ENCODE measurements at places on chromosomes 13 and 19.

DNA sequence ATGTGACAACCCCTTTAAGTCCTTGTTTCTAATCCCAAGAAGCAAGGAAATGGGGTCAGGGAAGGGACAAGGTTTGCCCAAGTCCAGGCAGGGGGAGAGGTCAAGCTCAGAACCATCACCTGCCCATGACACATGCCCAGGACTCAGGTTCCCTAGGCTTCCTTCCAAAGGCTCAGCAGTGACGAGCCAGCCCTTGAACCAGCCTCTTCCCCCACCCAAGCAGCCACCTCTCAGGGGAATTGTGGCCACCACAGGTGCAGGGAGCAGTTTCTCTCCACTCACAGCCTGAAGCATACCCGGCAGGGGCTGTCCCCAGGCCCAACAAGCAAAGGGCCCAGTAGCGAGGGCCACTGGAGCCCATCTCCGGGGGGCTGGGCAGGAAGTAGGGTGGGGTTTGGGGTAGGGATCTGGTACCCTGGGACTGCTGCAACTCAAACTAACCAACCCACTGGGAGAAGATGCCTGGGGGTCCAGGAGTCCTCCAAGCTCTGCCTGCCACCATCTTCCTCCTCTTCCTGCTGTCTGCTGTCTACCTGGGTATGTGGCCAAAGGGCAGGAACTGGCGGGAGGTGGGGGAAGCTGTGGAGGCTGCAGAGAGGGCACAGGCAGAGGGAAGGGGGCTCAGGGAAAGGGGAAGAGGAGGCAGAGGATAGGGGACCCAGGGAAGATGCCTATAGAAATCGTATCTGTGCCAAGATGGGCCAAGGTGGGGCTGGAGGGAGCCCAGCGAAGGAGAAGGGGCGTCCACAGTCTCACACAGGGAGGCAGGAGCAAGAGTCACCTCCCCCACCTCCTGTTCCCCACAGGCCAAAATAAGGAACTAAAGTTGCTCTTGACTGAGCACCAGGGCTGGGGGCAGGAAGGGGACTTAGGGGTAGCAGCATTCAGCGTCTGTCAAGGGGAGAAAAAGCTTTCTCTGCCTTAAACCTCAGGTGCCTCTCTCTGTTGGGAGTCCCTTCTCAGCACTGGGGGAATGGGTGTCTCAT, at the start of gene CD79A:
CD79A (plus strand) TSS at position 433 of the 986 bp plus-strand sequence; CDS start at position 459, 26 bp downstream.
- DNase-seq = no peak

DNA sequence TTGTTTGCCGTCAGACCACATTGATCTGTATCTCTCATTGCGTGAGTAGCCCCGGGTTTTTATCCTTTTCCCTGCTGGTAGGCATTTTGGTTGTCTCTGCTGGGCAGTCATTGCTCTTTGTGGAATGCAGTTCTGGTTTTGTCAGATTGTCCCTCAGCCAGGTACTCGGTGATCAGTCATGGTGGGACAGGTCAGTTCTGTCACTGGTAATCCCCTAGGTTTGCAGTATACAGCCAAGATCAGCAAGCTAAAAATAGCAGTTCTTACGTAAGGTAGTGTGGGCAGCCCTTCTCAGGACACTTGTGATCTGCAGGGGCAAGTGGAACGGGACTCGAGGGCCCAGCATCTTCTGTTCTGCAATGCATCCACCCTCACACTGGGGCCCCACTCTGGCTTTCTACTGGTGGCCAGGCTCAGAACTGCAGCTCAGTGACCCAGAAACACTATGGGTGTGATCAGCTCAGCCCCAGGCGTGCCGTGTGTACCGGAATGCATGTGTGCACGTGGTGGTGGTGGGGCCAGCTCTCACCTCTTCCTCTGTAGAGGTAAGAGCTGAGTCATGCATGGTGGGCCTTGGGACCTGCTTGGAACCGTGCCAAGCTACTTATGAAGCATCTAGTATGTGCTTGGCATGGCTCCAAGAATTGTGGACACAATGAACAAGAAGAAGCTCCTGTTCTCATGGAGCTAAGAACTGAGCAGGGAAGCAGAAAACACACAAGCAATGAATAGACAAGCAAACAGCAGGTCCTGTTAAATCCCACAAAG, 6.3 kb downstream of the PLEKHF1 start:
- peak; percentile 76 for DNase-seq

- DNase-seq = no peak
These were observed 71.3 kb downstream of the PTPRS start for GRCh38 chr19:5269279-5269678.

DNA sequence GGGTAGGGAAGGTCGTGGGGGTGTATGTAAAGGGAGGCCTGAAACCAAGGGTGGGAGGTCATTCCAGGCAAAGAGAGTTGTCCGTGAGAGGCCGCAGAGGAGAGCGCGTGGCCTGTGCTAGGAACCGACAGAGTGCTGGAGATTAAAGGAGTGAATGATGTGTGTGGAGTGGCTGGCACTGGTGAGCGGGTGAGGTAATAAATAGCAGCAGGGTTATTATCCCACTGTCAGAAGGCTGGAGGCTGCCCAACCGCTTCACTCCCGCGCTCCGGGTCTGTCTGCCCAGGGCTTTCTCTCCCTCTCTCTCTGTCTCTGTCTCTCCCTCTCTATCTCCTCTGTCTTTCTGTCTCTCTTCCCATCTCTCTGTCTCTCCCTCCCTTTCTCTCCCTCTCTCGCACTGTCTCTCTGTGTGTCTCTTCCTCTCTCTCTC, 17.4 kb downstream of the ZNF579 start:
- no peak for DNase-seq

DNA sequence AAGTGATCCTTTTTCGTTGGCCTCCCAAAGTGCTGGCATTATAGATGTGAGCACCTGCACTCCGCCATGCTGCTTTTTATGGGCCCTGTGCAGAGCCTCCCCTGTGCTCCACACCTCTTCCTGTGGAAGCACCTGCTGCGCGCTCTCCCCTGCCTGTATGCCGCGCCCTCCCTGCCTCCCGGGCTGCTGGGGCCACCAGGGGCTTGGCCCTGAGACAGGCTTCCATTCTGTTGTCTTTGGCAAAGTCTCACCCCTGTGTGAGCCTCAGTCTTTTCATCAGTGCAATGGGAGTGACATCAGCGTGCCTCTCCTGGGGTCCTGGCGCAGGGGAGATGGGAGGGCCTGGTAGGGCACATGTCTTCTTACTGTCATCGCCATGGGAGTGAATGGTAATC, 1.3 kb downstream of the FAM174C start:
- DNase-seq = no peak

DNA sequence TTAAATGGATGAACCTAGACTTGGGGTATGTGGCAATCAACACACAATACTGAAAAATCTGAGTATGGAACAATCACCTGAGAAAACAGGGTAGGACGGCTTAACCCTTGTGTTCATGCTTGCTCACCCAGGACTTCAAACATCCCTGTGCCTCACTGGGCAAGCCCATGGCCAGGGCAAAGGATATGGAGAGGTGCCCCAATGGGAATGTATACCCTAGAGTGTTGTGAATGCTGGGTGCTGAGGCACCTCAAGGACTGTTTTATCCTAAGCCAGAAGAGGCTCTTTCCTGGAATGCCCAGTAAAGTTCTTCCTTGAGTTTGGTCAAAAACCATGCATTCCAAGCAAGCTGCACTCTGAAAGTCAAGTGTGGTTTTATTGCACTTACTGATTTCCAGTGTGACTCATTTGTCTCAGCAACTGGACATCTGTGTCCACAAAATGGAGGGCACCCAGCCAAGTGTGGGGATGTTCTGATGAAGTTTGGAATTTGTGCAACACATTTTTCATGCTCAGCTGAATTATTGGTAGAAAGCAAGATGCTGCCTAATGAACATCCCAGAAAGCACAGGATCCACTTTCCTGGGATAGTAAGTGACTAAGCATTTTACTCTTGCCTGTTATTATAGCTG, 531.3 kb downstream of the RFC3 start:
- no peak for DNase-seq

GRCh38 chr19:6534451-6535093, 3.7 kb downstream of the TNFSF9 start:
- DNase-seq = no peak

GRCh38 chr19:2294687-2295335, 12.8 kb upstream of the PEAK3 start:
- DNase-seq = no peak

GRCh38 chr13:30984620-30985019, 52.2 kb downstream of the TEX26 start:
- DNase-seq = no peak

DNA sequence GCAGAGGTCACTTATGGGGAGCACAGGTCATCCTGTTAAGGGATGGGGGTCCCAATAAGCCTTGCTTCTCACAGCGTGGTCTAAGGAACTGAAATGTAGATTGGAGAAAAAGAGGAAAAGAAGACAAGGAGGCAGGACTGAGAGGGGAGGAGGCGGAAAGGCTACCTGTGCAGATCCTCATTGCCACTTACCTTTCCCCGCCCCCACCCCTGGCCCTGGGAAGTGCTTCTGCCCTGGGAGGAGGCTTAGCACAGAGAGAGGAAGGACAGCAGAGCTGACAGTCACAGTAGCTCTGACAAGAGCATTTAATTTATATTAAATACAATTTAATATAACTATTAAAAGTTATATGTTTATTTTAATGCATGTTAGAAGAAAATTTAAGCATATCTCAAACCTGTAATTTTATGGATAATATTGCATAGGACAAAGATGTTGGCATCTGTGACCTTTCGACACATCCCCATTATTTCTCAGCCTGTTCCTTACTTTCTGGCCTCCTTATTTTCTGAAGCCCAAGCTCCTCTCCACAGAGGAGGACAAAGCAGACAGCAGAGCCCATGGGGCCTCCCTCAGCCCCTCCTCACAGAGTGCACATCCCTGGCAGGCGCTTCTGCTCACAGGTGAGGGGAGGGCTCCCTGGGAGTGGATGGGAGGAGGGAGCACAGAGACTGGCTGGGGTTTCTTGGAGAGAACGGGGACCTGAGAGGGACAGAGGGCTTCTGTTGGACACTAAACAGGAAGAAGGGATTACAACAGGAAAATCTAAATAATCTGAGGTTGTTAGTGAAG, 23.4 kb downstream of the CEACAM21 start:
- no peak for DNase-seq

DNA sequence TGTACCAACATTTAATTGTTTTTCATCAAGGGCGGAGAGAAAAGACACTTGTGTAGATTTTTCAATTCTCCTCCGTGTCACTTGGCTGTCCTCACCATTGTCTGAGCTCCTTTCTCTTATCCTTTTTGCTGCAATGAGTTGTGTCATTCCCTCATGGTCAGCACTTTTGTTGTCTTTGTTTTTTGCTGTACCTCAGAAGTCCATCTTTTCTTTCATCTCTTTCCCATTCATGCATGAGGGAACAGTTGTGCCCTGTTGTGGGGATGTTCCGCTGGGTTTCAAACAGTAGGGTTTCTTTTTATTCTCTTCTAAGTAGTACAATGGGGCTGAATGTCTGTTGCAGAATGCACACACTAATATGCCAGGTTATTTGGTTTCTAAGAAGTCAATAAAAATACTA, 222.6 kb downstream of the TM9SF2 start:
- no peak for DNase-seq

GRCh38 chr13:29465741-29466293, 129.7 kb downstream of the SLC7A1 start:
- DNase-seq = no peak
